KBM-7 (cell line): ENCODE measurements at places on chromosomes 2 and 18.

GRCh38 chr2:120587279-120587996, 148.2 kb upstream of the GLI2 start:
- no peak for DNase-seq

GRCh38 chr2:206211657-206212255, 52.1 kb downstream of the EEF1B2 start:
- no peak for DNase-seq

DNA sequence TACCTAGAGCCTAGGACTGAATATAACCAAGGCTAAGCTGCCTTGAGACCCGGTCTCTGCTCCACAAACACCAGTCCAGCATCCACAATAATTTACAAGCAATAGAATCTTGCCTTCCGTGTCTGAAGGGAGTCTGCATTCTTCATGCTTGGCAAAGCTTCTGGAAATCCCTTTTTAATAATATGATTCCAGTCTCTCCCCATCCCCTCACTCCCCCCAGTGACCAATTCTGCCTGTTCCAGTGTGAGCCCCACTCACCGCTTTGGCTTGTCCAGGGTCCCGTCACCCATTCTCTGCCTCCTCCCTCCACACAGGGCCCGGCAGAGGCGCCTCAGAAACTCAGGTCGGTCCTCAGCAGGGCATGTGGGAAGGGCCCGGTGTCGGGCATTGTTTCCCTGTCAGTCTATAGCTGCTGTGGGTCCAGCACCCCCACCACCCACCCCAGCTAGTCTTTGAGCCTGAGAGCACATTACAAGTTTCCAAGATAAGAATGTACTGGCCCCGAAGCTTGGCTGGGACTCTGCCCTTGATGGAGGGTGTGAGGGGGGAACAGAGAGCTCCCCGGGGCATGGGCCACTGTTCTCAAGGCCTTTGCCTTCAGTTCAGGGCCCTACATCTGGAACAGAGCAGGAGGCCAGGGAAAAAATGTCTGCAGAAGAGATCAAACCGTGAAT, 129.7 kb upstream of the MYCN start:
- DNase-seq, result no peak

DNA sequence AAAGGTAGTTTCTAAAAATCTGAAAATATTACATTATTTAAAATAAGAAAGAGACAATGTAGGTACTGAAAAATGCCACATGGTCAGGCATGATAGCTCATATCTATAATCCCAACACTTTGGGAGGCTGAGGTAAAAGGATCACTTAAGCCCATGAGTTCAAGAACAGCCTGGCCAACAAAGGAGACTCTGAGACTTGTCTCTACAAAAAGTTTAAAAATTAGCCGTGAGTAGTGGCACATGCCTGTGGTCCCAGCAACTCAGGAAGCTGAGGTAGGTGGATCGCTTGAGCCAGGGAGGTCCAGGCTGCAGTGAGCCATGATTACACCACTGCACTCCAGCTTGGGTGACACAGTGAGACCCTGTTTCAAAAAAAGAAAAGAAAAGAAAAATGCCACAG, 21.8 kb downstream of the ATAD2B start:
- DNase-seq, result no peak

- DNase-seq, result no peak
These were observed 27.2 kb downstream of the RTP5 start for GRCh38 chr2:241896746-241897201.
